GM23248 (cell line): ENCODE measurements at places on chromosomes 6 and 20. TPM values are rescaled to one million over a fixed set of nuclear protein-coding genes. Genes with fewer than 3 reads are reported as not detected.

Gene PRDM13
- total RNA-seq, result not detected in 2 replicates

Gene CYP39A1
- total RNA-seq, result 0.38 TPM in 1 of 2 replicates, not detected in the other

Gene PDYN
- total RNA-seq, result not detected in 2 replicates

Gene FAM50B
- 6.1 and 7.6 TPM in 2 replicates for total RNA-seq

Gene FAM83D
- total RNA-seq, result 18.2 and 19.0 TPM in 2 replicates

Gene CRISP2
- not detected in 2 replicates for total RNA-seq

Gene TTK
- 12.0 and 16.7 TPM in 2 replicates for total RNA-seq

Gene HLA-A
- 546 and 634 TPM in 2 replicates for total RNA-seq
